ENCODE measurements at places on chromosomes 6 and 20.

- no peak for DNase-seq
Observed at GRCh38 chr20:6698056-6698455, 69.4 kb upstream of the BMP2 start.

DNA sequence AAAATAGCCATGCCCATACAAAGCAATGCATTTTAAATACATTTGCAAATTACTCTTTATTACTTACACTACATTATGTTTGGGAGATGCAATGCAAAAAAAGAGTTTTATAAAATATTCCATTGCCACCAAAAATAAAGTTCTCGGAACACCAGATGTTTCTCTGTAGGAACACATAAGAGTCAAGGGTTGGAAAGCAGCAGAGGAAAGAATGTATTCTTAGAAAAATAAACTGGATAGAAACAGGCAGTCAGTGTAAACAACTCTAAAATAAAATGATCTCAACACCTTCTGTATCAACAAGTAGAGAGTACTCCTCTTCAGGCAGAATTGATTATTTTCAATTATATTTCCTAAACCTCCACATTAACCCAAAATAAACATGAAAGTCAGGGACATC lies 28.1 kb downstream of the KIF13A start:
- no peak for DNase-seq

DNA sequence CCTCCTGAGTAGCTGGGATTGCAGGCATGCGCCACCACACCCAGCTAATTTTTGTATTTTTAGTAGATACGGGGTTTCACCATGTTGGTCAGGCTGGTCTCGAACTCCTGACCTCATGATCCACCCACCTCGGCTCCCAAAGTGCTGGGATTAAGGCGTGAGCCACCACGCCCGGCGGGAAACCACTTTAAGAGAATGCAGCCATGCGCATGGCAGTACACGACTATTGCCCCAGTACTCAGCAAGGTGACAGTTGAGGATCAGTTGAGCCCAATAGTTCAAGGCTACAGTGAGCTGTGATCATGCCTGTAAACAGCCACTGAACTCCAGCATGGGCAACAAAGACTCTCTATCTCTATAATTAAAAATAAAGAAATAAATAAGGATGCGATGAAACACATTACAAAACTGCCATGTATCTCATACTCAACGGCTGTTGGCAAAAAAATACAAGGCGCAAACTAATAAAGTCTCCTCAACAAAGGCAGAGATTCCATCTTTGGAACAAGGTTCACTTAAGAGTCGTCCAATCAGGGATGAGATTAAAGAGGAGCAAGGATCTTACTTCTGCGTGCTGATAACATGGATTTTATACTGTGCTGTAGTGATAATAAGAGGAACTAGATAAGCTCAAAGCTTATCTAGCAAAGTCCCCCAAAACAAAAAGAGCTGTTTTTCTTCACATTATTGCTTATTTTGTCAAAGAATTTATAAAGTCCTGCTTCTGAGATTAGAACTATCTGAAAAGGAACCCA lies 51.1 kb downstream of the STAU1 start:
- no peak for DNase-seq

DNA sequence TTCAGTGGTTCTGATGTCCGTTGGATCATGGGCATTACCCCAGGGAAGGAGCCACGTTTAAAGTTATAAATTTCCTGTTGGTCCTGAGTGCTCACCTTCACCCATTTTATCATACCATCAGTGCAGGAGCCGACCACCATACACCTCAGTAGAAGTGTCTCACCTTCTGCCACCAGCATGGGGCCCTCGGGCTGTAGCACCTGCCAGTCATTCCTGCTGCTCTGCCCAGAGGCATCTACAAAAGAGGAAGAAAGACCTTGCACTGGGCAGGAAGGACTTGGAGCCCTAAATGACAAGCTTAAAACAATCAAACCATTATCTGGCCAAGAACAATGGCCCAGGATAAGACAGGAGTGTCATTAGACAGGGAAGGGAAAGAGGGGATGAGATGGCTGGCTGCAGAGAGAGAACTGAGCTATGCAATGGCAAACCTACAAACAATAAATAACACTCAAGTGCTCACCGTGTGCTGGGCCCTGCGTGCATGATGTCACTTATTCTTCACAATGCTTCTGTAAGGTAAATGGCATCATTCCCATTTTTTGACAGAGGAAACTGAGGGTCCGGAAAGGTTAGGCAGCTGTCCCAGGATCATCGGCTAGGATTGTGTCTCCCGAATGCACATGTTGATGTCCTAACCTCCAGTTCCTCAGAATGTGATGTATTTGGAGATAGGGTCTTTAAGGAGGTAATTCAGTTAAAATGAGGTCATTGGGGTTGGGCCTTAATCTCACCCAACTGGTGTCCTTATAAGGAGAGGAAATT lies 11.2 kb downstream of the SIRPB2 start:
- no peak for DNase-seq

- DNase-seq, result no peak
Observed at GRCh38 chr20:48750941-48751635, 76.7 kb downstream of the PREX1 start.

DNA sequence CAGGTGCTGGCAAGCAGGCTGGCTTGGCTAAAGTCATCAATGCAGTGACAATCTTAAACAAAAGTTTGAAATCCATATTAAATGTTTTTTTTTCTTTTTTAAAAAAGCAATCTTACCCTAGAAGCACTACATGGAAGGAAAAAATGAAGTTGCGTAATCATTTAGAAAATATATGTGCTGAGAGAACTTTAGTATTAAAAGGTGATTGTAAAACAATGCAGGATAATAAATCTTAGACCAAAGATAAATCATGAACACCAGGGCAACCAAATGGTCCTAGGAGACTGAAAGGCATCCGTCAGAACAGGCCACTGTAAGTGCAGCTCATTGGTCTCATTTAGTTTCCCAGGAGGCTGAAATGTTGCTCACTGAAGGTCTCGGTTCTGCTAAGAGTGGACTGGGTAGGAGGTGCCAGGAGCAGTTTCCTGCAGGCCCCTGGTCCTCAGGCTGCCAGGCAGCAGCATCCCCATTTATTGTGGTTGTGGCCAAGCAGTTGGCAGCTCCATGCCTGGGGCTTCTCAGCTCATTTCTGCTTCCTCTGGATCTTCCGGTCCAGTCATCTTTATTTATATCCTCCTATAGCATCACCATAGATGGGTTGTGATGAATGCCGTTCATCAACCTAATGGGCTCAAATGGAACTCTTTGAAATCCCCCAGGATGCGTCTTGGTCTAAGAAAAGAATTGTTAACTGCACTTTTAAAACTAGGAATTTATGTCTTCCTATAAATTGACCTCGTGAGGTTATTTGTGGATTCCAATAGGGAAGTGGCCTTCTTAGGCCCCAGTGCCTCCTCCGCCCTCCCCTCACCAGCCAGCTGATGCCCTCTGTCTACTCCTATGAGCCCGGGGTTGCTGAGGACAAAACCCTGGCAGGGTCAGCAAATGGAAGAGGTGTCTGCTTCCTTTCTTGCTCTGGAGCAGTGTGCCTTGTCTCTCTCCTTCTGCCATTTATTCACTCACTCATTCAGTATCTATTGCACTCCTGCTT lies 269.0 kb downstream of the UST start:
- no peak for DNase-seq

- DNase-seq, result no peak
Observed at GRCh38 chr20:33843854-33844253, 32.7 kb downstream of the CHMP4B start.

GRCh38 chr6:16286151-16286522 lies 47.8 kb downstream of the GMPR start:
- peak; percentile 3 for DNase-seq

- no peak for DNase-seq
Observed at GRCh38 chr6:41588111-41588510, 41.9 kb downstream of the FOXP4 start.

- DNase-seq, result no peak
Observed at GRCh38 chr6:147285087-147285855, 81.1 kb downstream of the STXBP5 start.

DNA sequence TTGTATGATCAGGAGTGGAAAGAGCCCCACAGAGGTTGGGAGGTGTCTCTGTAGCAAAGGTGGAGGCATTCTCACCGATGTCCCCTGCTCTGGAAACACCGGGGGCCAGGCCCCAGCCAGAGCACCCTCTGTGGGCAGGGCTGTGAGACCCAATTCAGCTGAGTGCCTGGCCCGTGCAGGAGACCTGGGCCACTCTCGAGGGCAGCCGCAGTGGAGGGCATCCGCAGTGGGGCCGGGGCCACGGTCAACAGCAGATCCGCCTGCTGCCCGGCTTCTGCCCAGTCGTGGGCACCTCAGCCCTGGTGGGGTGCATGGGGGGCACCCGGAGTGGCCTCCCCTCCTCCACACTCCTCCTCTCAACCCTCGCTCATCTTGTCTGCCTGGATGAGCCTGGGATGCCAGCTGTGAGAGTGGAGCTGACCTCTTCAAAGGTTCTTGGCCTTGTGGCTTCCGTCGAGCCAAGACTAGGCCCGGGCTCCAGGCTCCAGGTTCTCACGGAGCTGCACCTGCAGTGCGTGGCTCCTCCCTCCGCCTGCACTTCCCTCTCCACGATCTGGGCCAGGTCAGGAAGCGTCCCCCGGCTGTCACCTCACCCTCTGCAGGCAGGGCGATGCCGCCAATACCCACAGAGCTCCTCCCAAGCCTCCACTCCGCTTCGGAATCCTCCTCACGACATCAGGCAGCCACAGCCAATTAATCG lies 134.8 kb downstream of the TAF4 start:
- no peak for DNase-seq

DNA sequence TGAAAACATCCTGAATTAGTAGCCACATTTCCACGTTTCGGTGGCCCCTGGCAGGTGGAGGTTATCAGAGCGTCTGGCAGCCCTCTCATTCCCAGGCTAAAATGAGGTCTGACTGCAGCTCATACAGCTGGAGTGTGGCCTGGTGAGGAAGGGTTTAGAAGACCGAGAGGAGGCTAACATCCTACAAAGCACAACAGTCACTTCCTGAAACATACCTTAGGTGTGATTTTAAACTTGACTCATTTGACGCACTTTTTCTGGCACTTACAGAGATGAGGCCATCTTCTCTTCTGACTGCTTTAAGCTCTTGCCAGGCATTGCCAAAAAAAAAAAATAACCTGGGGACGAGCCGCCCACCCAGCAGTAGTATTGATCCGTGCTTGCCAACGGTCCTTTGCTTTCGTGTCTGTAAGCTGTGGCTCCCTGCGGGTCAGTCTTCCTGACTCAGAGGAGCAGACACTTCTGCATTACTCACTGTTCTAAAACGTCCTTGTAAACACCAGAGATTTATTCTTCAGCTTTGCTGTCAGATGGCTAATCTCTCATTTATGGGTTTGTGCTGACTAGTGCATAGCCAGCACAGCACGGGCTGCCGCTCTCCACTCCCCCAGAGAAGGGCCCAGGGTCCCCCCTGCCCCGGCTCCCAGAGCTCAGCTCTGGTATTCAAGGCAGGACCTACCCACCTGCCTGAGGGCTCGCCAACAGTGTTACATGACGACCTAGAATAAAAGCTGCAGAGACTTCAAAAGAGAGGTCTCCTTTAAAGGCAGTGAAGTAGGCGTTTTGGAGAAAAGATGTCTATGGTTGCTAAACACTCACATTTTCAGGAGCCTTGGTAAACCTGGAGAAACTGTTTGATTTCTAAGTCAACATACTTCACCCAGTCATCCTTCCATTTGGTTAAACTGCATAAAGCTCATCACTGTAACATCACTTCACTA lies 78.5 kb upstream of the FRMD1 start:
- no peak for DNase-seq

GRCh38 chr20:54713727-54714126 lies 238.3 kb downstream of the DOK5 start:
- DNase-seq, result no peak

DNA sequence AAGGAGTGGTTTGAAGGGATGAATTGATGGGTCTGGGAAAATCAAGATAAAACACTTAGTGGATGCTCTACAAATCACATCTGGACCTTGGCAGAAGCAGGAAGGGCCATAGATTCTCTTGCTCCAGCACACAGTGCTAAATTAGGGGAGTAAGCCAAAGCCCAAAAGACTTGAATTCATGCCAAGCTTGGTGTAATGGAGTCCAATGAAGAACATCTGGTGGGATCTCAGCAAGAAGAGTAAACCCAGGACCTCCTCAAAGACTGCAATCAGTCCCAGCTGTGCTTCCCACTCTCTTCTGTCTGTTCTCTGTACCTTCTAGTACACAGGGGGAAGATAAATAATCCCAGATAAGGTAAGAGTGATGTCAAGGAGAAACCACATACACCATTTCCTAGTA lies 683.4 kb downstream of the RNF144B start:
- no peak for DNase-seq

DNA sequence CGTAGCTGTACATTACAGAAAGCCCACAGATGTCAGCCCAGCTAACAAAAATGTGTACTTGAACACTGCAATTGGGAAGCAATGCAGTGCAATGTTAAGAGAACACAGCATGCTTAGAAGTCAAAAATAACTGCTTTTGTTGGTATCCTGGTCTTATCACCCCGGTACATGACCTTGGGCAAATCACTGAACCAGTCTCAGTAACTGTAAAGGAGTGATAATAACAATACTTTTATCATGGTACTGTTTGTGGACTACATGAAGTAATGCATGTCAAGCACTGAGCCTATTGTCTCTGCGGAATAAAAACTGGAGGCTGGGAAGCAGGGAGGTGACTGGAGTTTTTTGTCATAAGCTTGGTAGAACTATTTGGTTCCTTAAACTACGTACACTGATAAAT lies 44.7 kb upstream of the SPDEF start:
- DNase-seq, result no peak

DNA sequence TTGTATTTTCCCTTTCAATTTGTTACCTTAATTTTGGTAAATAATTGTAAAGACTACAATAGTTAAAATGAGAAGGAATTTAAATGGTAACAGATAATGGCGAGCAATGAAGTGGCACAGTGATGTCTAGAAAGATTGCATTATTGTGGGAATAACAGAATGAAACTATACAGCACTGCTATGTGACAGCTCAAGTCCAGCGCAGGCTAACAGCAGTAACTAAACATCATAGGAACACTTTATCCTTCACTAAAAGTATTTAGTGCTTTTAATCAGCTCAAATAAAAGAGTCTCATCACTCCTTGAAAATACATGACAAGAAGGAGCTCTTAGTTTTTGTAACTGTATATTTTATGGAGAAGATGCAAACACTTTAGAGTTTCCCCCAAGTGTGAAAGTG lies 190.8 kb downstream of the TENT5A start:
- DNase-seq, result no peak

DNA sequence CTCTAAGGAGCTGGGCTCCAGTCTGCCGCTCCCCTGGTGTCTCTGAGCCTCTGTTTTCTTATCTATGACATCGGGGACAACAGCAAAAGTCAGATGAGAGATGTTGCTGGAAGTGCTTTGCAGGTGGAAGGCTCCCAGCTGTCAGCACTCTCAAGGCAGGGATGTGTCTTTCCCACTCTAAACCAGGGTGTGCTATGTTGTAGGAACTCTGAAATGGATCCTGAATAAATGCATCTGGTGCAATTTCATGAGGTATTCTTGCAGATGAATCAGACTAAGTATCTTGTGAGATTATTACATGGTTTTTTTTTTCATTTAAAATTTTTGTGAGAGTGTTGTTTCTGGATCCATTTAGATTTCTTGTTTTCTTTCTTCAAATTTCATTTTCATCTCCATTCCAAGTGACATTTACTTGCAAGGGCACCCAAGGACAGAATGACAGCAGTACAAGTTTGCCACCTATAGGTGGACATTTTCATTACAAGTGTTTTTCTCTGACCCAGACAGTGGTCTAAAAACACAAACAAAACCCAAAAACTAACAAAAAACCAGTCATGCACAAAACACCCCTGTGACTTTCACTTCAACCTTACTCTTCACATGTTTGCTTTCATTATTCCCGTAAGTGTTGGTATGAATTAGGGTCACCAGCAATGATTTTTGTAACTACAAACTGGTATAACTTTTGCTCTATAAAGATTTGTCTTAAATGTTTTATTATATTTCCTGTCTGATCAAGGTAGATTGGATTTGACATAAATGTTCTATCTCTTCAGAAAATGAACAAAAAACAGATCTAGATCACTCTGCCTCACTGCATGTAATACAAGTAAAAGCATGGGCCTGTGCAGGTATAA lies 14.7 kb upstream of the SIM1 start:
- DNase-seq, result no peak

All from T follicular helper cell (primary cell).